Activated naive CD4-positive, alpha-beta T cell treated with anti-CD3 and anti-CD28 coated beads, Interleukin-2, amount 10 ng/mL, durations not matched to agents 7 days and 5 days (primary cell): ENCODE measurements at places on chromosomes 1 and 21.

DNA sequence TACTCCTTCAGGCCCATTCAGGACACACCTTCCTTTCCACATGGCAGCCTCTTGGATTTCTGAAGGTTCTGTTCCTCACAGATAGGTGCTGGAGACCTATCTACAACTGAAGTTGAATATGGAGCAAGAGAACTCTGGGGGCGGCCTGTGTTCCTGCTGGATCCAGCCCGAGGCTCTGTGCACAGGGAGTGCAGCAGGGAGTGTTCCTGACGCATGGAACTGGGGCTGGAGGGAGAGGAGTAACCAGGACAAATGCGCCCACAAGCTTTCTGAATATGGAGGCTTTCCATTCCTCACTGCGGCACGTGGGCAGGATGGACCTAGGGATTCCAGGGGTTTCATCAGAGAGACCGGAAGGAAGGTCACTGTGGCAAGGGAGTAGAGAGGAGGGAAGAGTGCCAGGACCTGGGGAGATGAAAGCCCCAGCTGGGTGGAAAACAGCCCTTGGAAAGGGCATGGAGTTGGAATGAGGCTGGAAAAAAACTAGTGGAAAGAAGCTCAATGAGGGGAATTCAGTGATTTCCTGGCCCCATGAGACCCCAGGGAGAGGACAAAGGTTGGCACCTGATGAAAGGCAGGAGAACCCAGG is 12.5 kb downstream of the PM20D1 start:
- H3K27me3 ChIP-seq = peaks cover 9% of the 10 kb centered on the region
- no peak overlapping the region for H3K27ac ChIP-seq
- H3K36me3 ChIP-seq = no peaks in the 10 kb centered on the region

DNA sequence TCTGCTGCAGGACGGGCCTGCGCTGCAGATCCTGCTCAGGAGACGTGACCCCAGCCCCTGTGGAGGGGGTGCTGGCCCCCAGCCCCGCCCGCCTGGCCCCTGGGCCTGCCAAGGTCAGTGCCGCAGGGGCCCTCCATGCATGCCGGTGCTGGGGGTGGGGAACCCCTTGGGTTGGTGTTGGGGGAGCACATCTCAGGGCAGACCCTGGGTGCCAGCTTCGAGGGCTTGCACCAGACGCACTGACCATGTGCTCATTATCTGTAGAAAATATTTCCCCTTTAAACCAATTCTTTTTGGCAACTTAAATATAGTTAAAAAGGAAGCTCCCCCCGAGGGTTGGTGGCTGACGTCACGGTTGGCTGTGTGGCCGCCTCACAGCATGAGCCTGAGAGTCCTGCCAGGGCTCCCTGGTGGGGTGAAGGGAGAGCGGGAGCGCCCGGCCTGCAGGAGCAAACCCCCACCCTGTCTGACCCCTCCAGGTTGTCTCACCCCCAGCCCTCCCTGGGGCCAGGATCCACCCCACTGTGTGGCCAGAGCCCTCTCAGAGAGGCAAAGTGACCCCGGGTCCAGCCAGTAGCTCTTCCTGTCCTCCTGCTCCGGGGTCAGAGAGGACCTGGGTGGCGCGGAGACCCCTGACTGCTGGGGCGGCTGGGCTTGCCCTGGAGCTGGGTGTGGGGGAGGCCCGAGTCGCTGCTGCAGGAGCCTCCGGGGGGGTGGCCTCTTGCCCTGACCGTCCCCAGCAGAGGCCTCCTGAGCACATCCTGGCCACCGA is 5.3 kb upstream of the PFKL start:
- no peak overlapping the region for H3K27ac ChIP-seq
- no peak for DNase-seq
- H3K4me1 ChIP-seq = peaks cover 30% of the 10 kb centered on the region
- no peaks in the 10 kb centered on the region for H3K36me3 ChIP-seq

DNA sequence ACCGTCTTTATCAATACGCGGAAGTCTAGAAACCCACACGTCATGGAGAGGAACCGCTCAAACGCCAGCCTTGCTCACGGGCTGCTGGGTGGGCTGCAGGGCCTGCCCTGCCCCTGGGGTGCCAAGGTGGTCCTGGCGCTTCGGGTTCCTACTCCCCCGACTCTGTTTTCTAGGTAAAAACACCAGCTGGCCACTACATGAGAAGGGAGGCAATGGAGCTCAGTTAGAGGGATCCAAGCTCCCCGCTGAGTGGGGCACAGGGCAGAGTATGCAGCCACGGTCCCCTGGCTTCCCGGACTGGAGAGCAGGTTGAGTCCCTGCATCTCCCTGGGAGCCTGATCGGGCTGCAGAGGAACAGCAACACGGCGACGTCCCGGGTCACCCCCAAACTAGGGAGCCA is 41.2 kb upstream of the RIPK4 start:
- no peak overlapping the region for H3K4me3 ChIP-seq
- H3K27me3 ChIP-seq = no peaks in the 10 kb centered on the region
- no peak overlapping the region for H3K27ac ChIP-seq
- no peaks in the 10 kb centered on the region for H3K4me1 ChIP-seq
- DNase-seq = no peak
- H3K36me3 ChIP-seq = peaks cover 15% of the 10 kb centered on the region

GRCh38 chr1:229862017-229862774 is 204.8 kb upstream of the GALNT2 start:
- H3K27ac ChIP-seq = no peak overlapping the region
- H3K4me1 ChIP-seq = no peaks in the 10 kb centered on the region
- no peak for DNase-seq
- H3K4me3 ChIP-seq = no peak overlapping the region
- peaks cover 8% of the 10 kb centered on the region for H3K27me3 ChIP-seq

GRCh38 chr21:29351691-29352090 is 53.0 kb downstream of the BACH1 start:
- H3K4me1 ChIP-seq = peaks cover 13% of the 10 kb centered on the region
- no peak for DNase-seq
- no peak overlapping the region for H3K4me3 ChIP-seq
- no peak overlapping the region for H3K27ac ChIP-seq

DNA sequence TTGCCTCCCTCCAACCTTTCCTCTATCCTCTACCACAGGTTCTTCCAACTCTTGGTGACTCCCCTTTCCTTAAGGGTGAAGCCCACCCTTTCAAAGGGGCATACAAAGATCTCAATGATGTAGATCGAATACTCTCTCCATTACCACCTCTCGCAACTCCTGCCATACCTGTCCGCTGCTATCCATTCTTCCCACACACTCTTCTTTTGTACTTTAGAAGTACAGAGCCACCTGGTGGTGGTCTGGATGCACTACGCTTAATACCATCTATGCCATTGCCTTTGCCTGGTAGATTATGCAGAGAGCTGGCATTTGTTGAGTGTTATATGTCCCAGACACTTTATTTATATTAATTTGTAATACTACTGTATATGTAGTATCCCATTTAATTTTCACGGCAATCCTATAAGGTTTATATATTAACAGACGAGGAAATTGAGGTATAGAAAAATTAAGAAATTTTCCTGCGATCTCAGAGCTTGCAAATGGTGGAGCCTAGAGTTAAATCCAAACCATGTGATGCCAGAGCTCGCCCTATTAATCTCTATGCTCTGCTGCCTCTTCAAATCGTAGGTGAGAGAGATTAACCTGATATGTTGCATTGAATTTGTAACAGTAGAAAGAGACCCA is 22.9 kb downstream of the TSHB start:
- H3K36me3 ChIP-seq = no peaks in the 10 kb centered on the region
- no peak overlapping the region for H3K4me3 ChIP-seq
- H3K27me3 ChIP-seq = peaks cover 4% of the 10 kb centered on the region
- peaks cover 5% of the 10 kb centered on the region for H3K4me1 ChIP-seq
- peak; percentile 65 for DNase-seq
